ENCODE measurements at places on chromosomes 7 and 10.

GRCh38 chr7:102310414-102310815, 23.7 kb downstream of the SH2B2 start:
- no peak for DNase-seq

- DNase-seq: no peak
Measured at GRCh38 chr7:895451-896052, 19.2 kb downstream of the GET4 start.

DNA sequence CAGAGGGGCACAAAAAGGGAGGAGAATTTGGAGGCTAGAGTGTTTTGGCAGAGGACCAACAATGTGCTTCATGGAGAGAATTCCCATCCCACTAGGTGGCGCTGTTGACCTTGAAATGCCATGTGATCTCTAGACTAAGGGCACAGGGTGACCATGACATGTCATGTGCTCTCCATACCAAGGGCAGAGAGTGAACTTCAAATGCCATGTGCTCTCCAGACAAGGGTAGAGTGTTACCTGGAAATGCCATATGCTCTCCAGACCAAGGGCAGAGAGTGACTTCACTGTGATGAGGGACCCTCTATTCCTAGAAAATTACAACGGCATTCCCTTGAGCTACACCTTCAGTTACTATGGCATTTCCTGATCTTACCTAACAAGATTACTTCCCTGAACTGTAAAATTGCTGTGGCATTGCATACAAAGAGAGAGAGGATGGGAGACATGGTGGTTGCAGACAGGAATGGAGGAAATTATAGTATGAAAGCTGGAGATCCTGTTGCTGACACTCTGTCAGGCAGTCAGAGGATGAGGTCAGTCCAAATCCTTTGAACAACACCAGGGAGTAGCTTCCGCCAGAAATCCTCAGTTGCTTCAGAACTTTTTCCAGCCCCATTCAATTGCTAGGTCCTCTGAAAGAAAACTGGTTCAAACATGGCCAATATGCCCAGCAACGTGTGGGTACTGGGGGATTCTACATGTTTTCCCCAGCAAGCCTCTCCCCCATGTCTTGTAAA, 60.9 kb upstream of the ACSM6 start:
- DNase-seq: peak; percentile 98

DNA sequence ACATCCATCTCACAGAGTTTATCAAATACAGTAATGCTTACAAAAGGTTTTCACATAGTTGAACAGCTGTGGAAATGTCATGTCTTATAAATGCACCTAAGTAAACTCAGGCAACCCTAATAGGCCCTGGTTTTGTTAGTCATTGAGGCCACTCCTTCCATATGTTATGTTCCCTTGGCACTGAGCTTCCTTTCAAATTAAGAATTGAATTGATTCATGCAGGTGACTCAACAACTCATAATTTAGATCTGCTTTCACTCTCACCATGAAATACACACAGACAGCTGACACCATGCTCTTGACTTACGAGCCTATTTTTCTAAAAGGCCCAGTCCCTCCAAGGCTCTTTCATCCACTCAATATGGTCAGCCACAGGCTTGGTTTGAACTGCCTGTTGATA, 476.9 kb downstream of the KCNMA1 start:
- no peak for DNase-seq

- DNase-seq: no peak
Measured at GRCh38 chr10:119654540-119654939, 3.4 kb downstream of the BAG3 start.

- DNase-seq: no peak
Measured at GRCh38 chr10:27723436-27723835, 22.2 kb downstream of the MKX start.

DNA sequence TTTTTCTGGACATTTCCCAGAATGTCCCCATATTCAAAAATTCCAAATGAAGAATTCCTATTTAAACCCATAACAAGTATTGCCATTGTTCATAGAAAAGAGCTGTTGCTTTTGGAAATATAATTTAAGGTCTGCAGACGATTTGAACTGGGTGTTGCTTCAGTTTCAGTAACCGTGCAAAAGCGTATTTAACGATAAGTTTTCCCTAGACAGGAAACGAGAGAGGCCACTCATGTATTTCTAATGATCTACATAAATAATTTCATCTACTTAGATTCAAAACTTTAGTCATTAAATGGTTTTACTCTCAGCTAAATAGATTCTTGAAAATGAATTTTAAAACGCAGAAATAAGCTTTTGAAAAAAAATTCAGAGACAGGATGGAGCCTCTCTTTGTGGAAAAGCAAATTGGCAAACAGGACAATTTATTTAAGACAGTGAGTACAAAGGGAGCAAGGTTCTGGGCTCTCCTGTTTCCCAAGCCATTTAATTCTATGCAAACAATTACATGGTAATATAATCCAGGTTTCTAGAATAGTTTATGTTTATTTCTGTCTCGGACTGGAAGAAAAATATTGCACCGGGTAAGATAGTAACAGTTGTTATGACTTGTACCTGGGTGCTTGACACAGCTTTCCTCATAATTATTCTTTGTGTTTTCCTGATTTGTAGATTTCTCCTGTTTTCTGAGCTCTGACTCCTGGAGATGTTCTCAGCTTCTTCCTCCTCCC, 263.0 kb downstream of the BAMBI start:
- no peak for DNase-seq

GRCh38 chr7:73833251-73833919, 2.6 kb downstream of the CLDN4 start:
- DNase-seq: no peak

DNA sequence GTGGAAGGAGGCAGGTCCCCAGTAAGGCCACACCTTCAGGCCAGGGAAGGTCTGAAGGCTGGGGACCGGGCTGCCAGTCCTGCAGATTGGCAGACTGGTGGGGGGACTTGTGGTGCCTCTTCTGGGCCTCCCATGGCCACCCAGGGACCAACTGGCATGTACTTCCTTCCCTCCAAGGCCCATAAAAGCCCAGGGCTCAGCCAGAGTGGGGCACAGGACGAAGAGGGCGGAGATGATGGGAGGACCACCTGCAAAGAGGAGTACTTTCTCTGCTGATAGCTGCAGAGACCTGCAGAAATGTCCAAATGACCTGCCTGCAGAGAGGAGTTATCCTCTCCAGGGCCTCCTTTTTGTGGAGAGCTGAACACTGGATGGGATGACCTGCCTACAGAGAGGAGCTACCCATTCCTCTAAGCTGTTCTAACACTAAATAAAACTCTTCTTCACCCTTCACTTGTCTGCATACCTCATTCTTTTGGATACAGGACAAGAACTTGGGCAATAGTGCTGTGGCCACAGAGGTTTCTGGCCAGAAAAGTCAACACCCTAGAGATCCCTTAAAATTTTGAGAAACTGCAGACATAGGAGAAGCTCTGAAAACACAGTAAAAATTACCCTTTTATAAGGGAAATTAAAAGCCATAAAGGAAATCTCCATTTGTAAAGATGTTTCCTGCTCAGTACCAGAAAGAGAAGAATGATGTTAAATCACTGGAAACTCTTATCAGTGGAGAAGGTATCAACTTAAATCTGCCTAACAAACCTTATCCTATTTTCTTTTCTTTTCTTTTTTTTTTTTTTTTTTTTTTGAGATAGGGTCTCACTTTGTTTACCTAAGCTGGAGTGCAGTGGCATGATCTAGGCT, 20.7 kb upstream of the PRF1 start:
- DNase-seq: no peak
